Stimulated activated CD4-positive, alpha-beta T cell treated with anti-CD3 and anti-CD28 coated beads, Interleukin-4, amount 100 ng/mL, for 24 hours (primary cell): ENCODE measurements at places on chromosomes 3 and 15.

DNA sequence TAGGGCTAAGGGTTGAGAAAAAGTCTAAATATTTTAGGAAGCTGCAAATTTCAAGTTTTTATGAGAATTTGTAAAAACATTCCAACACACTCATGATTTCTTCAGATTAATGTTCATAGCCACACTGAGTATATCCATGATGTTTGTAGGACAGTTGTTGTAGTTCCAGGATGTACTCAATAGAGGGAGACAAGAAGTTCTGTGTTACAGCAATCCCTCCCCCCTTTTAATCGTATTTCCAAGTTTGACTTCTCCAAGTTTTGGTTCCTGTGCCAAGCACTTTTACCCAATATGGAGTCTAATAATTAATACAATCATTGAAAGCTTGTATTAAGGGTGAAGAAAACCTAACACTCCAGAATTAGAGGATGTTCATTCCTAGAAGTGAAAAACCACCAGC, 143.4 kb downstream of the FEZF2 start:
- DNase-seq = no peak

GRCh38 chr3:166425021-166425420, 587.8 kb upstream of the BCHE start:
- DNase-seq = no peak

- DNase-seq = no peak
Observed at GRCh38 chr3:38454178-38454883, 641 bp downstream of the ACVR2B start.

- DNase-seq = no peak
Observed at GRCh38 chr3:171543759-171544300, 83.6 kb upstream of the TNIK start.

DNA sequence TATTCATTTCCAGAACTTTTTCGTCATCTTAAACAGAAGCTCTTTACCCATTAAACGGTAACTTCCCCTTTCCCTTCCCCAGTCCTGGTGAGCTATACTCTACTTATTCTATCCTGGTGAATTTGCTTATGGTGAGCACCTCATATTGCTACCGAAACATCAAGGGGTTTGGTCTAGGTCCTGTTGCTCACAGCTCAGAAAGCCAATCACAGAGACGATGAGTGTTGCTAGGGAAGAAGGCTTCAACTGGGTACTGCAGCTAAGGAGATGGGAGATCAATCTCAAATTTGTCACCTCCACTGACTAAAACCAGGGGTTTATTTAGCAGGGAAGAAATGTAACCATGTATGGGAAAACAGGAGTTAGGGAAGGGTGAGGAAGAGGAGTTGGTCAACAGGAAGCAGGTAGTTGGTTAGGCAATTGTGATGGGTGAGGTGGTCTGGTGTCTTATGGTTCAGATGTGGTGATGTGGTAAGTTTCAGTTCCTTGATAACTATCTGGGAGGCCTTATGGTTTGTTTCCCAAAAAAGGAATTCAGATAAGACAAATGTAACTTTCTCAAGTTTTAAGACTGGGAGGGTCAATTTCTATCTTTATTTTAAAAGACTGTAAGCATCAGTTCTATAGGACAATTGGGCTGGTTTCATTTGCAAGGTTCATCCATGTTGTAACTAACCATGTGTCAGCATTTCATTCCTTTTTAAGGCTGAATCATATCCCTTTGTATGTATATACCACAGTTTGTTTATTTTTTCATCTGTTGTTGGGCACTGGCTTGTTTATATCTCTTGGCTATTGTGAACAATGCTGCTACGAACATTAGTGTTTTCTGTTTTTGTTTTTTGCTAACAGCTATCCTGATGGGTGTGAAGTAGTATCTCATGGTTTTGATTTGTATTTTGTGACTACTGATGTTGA, 24.3 kb downstream of the ARHGAP11B start:
- DNase-seq = no peak

DNA sequence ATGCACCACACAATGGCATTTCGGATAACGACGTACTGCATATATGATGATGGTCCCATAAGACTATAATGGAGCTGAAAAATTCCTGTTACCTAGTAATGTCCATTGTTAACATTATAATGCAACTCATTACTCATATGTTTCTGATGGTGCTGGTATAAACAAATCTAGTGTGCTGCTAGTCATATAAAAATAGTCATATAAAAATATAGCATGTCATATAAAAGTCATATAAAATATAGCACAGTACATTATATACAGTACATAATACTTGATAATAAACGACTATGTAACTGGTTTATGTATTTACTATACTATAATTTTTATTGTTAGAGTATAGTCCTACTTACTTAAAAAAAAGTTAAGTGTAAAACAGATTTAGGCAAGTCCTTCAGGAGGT, 50.6 kb downstream of the HACD2 start:
- DNase-seq = no peak

- DNase-seq = no peak
Observed at GRCh38 chr3:41846850-41847249, 115.1 kb downstream of the ULK4 start.

DNA sequence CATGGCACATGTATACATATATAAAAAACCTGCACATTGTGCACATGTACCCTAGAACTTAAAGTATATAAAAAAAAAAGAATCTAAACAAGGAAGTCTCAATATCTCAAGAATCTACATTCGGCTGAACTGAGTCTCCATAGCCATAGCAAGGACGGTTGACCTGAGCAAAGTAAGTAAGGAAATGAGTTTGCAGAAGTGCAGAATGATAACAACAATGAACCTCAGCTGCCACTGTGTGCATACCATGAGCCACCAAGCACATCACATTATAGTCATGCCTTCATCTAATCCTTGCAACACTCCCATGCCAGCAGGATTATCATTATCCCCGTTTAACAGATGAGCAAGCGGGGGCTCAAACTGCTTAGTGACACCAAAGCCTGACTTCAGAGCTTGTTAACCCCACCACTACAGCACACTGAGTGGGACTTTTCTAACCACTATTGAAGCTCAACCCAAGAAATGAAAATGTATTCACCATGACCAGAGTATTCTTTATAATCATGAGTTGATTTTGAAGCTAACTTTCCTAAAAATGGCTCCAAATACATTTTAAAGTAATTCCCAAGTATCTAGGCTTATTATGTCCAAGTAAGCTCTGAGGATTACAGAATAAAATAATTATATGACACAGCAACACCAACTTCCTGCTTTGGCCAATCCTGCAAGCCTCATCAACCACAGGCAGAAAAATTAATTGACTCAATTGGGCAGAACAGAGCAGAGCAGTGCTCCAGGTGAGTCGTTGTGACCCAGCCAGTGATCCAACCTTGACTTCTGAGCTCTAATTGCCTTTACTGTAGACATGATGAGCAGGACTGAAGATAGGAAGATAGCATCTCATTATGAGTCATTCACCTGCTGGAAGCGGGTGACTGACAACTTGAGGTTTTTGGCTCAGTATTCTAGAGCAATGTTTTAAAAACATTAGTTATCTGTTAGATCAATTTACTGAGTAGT, 47.3 kb upstream of the IL12A start:
- no peak for DNase-seq

DNA sequence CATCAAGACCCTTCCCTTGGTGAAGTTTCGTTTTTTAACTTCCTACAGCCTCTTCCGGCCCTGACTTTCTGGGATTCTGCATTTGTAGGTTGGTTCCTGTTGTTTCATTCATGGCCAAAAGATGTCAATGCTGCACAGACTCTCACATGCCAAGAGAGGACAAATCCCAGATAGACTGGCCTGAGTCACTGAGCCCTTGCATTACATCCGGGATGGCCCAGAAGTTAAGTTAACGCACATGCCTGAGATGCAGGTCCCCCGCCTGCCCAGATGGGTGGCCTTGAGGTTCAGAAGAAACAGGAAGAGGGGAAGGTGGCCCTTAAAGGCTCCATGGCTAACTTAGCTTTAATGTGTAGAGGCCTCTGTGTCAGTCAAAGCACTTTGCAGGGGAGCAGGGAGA, 51.6 kb upstream of the SRGAP3 start:
- no peak for DNase-seq

DNA sequence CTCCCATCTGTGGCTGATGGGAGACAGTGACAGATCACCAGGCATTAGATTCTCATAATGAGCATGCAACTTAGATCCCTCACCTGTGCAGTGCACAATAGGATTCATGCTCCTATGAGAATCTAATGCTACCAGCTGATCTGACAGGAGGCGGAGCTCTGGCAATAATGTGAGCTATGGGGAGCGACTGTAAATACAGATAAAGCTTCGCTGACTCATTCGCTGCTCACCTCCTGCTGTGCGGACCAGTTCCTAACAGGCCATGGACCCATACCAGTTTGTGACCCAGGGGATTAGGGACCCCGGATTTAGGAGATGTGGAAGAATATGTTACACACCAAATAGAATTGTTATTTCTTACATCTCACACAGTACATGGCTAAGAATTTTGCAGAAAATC, 6.7 kb downstream of the ARGFX start:
- no peak for DNase-seq

DNA sequence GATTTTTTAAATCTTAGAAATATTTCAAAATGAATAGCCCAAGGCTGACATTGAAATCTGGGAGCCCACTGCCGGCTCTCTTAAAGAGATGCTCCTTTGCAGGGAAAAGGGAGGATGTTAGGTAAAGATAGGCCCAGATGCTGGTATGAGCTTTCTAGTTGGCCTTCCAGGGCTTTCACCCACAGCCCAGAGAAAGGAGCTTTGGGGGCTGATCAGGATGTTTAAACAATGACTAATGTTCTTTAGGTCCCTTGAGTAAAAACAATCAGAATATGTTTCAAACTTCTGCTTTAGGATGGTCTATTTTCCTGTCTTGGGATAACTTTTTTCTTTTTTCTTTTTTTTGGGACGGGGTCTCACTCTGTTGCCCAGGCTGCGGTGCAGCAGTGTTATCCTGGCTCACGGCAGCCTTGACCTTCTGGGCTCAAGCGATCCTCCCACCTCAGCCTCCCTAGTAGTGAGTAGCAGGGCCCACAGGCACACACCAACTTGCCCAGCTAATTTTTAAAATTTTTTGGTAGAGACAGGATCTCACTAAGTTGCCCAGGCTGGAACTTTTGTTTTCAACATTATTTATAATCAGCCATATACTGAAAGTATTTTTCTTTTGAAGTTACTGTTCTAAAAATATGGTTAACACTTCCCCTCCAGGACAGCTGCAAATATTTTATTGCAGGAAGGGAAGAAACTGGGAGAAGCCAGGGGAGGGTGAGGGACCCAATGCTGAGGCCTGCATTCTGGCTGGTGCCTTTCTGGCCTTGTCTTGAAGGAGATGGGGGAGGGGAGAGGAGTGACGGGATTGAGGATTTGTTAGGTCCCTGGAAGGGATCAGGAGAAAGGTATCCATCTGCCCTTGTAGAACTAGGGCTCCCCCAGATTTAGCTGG, 70.1 kb downstream of the TRAK1 start:
- DNase-seq = no peak

DNA sequence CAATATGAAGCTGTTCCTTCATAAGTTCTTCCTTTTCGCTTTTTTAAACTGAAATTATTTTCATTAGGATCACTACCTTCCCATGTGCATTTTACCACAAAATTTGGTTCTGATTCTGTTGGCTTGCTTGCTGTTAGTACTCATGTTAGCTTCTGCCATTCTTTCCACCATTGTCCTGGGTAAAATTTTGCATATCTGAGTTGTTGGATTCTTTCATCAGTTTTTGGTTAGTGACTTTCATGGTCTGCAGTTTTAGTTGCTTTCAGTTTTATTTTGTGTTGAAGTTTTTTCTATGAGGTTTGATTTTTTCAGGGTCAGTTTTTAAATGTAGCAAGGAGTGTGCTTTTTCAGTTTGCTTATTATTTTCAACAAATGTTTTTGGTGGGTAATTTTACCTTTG, 71.9 kb downstream of the SMAD3 start:
- DNase-seq = no peak

- no peak for DNase-seq
Observed at GRCh38 chr3:21544076-21544462, 206.9 kb downstream of the ZNF385D start.

- DNase-seq = no peak
Observed at GRCh38 chr3:155635056-155635455, 109.8 kb downstream of the PLCH1 start.

DNA sequence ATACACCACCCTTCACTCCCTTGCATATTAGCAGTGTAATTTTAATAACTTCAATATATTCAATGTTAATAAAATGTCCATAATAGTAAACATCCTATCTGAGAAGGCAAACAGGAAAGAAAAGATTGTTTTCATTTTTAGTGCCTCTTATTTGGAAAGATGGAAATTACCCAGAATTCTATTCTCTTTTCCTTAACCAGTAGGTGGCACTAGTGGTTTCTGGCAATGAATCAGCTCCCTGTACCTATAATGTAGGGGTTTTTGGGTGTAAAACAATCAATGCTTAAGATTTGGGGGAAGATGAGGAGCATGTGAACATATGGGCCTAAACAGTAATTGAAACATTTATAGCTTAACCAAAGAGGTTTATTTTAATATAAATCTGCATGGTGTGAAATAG, 5.7 kb upstream of the SEMA6D start:
- no peak for DNase-seq

DNA sequence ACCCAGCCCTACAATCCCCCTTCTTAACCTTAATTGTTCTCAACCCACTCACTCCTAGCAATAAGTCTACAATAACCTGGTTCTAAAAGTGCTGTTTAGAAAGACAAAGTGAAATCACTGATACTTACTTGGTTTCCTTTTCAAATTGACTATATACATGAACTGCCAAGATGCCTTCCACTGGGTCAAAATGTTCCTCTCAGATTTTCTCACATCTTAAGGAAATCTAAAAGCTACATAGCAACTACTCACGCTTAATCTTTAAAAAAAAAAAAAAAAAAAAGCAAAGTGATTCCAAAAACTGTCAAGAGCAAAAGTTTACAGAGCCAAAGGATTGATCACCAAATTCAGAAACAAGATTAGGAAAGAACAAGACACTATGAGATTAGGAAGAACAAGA, 68.7 kb upstream of the MAP4 start:
- DNase-seq = no peak

DNA sequence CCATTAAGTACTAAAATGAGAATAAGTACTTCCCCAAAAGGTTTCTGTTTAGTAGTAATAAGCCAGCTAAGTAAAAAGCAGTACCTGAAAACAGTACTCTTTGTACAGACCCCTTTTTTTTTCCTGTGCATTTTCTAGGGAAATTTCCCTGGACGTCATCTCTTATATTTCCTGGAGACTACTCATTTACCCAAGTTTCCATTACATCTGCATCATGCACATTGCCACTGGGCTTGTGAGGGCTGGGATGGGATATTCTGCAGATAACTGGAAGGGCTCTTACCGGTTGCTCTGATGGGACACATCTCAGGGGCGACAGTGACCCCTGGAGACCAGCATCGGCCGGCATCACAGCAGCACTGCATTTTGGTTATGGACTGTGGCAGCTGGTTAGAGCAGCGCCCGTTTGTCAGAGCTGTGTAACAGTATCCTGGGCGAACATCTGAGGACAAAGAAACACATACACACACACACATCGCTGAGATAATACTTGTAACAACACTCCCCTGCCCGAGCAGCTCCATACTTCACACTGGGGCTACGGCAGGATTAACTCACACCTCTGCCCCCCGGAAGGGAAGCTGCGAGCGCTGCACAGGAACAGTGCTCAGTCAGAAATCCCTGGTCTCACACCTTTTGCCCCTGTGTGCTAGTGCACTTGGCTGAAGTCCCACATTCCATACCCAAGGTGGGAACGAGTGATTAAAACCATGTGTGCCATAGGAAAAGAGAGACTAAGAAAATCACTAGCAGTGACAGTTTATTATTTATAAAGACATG, 124.9 kb downstream of the FBN1 start:
- no peak for DNase-seq
